Cerebellar nuclear complex (tissue), 1 donor: ENCODE measurements at places on chromosomes 2 and 18.

GRCh38 chr2:32168513-32168912, 2.8 kb downstream of the SLC30A6 start:
- DNase-seq: no peak

- no peak for DNase-seq
Observed at GRCh38 chr2:149363958-149364357, 33.6 kb downstream of the LYPD6 start.

DNA sequence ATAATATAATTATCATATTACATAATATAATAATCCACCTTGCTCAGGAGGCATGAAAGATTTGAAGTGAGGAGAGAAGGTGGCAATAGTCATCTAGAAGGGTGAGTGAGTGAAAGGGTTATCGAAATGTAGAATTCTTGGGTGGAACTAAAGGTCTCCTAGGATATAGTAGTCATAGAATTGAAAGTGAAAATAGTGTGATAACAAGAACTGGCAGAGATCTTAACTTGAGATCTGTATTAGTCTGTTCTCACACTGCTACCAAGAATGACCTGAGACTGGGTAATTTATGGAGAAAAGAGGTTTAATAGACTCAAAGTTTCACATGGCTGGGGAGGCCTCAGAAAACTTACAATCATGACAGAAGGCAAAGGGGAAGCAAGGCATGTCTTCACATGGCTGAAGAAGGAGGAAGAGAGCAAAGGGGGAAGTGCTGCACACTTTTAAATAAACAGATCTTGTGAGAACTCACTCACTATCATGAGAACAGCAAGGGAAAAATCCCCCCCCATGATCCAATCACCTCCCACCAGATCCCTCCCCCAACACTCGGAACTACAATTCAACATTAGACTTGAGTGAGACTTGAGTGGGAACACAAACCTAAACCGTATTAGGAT, 351.5 kb downstream of the NR4A2 start:
- no peak for DNase-seq

- no peak for DNase-seq
Observed at GRCh38 chr2:112582314-112582746, 2.1 kb upstream of the CHCHD5 start.

DNA sequence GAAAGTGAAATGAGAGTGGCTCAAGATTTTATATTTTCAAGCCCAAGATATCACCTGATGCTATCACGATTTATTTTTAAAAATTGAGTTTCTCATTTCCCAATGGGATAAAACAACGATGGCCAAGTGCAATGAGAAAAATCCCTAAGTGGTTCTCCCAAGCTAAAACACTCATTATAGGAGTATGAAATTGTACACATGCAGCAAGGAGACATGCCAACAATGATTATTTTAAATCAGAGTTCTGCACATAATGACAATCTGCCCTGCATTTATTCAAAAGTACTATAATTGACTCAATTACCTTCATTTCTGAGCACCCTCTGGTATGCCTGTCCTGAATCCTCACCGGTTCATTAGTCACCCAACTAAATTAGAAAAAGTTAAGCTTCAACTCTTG, 12.7 kb downstream of the CYTIP start:
- no peak for DNase-seq

GRCh38 chr2:53913721-53914120, 54.0 kb upstream of the GPR75 start:
- DNase-seq: no peak

GRCh38 chr2:190378880-190379237, 29.3 kb upstream of the MFSD6 start:
- DNase-seq: no peak

DNA sequence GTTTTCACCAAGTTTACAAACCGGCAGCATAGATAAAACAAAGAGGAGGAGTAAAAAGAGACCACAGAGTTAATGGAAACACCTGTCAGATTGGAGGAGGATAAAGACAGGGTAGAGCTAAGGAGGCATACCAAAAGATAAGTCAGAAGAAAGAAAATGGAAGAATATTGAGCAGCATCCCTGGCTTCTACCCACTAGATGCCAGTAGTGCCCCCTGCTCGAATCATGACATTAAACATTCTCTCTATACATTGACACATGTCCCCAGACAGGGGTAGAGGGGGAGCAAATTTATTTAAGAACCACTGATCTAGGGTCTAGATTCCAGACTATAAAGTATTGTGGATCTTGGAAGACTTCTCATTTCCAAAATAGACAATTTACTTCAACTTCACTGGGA, 159.8 kb upstream of the ETAA1 start:
- no peak for DNase-seq

DNA sequence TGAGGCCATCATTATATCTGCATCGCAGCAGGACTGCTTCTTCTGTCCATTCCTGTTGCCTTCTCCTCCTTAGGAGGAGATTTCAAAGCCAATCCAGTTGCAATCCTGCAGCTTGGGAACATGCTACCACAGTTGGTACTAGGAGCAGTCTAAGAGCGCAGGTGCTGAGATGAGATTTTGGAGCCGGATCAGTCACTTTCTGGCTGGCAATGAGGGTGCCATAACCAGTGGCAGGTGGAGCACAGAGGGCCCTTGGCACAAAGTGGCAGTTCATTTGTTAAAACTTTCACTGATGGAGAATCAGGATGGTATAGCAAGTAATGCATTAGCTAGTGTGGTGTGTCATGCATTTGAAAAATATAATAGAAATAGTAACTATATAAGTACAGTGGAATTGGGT, 173.7 kb upstream of the ATP5MC3 start:
- DNase-seq: no peak

DNA sequence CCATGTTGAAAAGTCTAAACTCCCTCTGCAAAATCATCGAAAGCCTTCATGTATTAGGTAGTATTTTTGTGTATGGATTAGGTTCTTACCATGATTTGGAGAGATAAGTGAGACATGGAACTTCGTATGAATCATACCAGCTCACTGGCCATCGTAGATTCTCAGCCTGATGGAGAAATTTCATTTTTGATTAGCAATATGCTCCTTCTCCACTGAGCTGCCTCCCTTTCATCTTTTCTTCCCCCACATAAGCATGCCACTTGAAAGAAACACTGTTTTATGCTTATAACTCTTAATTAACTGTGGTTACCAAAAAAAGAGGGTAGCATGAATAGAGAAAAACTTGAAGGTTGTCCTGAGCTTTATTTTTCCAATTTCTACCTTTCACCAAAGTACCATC, 111.9 kb downstream of the NCK2 start:
- DNase-seq: no peak

- no peak for DNase-seq
Observed at GRCh38 chr2:101823859-101824258, 126.4 kb downstream of the MAP4K4 start.
